Renal pelvis (tissue), 12 donors: ENCODE measurements at places on chromosomes 6 and 20. TPM values are rescaled to one million over a fixed set of nuclear protein-coding genes. Genes with fewer than 3 reads are reported as not detected.
A peak's percentile ranks its signal among the peaks of the same experiment; 100 is the strongest.

DNA sequence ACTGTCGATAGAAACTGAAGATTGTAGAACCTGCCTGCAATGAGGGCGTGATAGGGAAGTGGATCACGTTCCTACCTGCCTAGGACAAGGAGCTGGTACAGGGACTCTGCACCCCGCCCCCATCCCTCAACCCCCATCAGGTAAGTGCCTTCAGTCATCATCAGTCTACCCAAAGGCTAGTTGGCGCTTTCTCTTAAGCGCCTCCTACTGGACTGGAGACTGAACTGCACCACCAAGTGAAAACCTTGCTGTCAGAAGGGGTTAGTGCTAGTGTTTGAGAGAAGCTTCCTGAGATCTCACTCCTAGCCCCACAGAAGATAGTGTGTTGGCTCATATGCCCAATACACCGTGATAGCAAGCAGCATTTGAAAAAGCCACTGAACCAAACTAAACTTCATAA, 706.5 kb upstream of the MAN1A1 start:
- no peak for DNase-seq

DNA sequence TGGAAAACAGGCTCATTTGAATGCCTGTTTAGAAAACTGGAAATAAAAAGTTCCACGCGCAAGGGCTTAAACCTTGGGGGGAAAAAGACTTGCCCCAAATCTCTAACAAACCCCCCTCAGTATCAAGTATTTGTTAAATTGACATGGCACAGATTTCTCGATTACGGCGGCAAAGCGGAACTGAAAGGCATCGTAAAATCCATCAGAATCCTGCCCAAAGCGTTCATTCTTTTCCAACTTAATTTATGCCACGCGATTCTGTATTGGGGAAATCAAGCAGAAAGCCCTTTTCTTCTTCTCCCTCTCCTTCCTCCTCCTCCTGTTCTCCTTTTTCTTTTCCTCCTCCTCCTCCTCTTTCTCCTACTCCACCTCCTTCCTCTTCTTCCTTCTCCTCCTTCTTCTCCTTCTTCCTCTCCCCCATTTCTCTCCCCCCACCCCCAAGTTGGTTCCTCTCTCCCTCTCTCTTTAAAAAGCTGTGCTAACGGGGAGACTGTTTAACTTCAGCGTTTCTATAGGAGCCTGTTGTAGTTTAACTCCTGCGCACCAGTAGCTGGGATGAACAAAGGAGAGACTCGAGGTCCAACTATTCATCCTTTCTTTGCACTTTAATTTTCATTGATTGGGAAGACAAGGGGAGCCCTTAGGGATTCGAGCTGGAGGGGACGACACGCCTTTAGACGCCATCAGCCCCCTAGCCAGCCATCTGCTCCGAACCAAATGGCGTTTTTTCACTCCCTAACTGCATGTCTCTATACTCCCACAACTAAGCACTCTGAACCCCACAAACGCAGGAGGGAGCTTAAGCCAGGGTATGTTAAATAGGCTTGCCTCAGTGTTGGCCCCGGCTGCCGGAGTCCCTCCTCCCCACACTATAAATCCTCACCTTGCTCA, 2.7 kb upstream of the DLL1 start:
- no peak for DNase-seq

DNA sequence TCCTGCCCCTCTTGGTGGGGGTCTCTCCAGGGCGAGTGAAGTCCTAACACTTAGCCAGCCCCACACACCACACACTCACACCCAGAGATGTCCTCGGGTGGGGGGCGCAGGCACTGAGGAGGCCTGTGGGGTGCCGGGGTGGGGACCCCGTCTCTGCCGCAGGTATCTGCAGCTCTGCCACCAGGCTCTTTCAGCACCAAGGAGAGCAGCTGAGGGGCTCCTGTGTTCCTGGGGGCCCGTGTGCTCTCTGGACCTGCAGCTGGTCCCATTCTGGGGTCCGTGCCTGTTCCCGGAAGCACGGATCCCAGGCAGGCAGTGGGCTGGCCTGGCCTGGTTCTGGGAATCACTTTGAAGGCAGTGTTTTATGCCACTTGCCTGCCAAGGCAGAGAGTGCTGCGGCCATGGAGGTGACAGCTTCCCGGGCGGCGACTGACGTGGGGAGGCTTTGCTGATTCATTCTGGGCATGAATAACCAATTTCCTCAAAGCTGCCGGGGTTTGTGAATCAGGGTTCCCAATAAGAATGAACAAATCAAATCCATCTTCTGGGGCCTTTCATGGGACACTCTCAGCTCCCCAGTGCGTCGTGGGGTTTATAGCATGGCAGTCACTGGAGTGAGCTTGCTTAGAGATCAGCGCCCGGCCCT, 54.4 kb upstream of the SLCO4A1 start:
- peak; percentile 65 for DNase-seq

DNA sequence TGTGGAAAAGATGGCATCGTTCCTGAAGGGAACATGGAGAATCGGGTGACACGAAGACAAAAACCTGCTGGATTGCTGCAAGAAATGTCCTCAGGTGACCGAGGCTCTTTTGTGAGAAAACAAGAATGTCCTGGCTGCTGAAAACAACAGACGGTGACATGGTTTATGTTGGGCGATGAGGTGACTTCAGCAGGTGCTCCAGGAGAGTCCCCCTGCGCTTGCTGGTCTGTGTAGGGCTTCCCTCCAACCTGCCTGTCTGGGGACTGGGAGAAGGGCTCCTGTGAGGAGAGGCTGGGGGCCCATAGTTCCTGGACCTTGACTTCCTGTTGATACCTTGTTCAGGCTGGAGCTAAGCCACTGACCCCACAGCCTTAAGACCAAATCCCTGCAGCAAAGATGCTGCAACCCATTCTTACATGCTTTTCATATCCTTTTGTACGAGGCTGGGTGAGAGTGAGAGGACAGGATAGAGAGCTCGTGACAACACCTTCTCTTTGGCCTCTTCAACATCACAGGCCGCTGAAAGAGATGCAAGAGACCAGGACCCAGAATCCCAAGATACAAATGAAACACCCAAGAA, 134.8 kb downstream of the CD83 start:
- DNase-seq: no peak

- DNase-seq: no peak
These were observed 13.8 kb downstream of the ATXN1 start for GRCh38 chr6:16747232-16748024.

- peak; percentile 76 for DNase-seq
These were observed 95.5 kb upstream of the SCGN start for GRCh38 chr6:25556516-25556915.

DNA sequence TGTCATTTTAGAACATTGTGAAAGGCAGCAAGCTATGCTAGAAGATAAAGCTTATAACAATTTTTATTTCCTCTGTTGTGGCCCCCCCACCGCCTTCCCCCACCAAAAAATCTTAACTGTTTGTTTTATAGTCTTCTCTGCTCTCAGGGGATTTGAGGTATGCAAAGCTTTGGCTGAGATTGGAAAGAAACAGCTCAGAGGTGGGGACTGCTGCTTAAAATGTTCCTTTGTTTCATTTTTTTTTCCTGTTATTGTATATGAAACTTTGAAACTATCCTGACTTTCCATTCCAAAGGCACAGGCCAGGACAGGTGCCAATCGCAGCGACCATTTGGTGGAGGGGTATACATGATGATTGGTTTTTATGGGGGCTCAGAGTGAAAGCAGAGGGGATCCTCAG, 114.7 kb upstream of the PHACTR1 start:
- DNase-seq: no peak

- no peak for DNase-seq
These were observed 6.3 kb downstream of the ZMYND8 start for GRCh38 chr20:47350181-47350550.

DNA sequence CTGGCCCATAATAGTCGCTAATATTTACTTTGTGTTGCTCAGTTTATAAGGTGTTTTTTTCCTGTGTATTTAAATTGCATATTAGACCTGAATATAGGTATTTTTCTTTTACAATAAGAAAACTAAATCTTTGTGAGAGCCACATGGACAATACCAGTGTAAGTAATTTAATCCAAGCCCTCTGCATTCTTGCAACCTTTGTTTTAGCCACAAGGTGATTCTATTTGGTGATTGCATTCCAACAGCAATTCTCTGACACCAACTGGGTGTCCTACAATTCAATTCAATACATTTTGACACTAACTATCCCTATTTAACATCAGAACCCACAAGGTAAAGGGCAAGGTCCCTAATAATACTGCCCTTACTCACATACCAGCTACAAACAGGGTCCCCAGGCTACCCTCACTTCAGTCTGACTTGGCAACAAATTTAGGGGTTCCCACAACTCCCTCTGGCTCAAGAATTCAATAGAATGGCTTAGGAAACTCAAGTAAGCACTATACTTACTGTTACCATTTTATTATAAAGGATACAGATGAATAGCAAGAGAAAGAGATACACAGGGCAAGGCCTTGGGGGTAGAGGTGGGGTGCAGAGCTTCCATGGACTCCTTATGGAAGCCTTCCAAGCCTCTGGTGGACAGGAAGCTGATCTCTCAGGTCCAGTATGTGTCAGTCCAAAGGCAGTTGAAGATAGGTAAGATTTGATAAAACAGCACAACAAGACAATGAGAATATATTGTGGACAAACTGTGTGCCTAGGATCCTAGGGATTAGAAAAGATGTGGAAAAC, 169.3 kb downstream of the CD83 start:
- no peak for DNase-seq

DNA sequence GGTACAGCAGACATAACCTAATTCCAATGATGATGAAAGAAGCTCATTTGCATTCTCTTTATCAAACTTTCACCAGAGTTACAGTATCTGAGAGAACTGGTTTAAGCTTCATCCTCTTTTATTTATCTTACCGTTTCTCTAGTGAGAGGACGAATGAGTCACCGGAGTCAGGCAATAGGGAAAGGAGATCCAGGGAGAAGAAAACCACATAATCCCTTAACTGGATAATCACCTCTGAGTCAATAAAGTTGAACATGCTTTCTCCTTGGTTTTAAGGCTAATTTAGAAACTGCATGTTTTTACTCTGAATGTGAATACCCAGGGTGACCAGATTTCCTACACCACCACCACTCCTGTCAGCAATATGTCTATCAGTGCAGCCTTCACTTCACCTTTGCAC, 313.7 kb upstream of the TBX18 start:
- no peak for DNase-seq

GRCh38 chr6:2507521-2508037, 243.1 kb downstream of the MYLK4 start:
- DNase-seq: no peak

DNA sequence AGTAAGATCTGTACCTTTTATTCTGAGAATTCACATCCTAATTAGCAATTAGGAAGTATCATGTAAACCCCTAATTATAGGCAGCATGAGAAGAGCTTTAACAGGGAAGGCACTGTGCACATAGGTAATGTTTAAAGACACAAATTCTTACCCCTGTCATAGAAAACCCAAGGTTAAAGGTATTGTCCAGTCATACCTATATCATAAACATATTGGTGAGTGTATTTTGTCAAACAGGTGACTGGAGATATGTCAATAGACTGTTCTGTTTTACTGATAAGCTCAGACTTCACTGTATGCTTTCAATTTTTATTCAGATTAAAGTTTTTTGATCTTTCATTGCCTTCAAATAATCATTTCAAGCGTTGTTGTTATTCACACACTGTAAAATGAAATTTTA, 43.8 kb downstream of the LGSN start:
- no peak for DNase-seq

DNA sequence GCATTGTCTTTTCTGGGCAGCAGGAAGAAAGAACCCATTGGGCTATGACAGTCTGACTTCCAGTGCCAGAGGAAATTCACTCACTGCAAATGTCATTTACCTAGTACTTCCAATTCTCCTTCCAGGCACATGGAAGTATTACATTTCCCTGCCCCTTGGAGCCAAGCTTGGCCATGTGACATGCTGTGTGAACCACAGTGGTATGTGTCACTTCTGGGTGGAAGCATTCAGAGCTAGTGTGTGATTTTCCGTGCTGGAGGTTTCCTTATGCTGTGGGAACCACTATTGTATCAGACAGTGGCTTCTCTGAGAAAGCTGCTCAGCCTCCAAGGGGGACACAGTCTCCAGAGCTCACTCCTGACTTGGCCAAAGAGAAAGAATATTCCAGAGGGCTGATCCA, 387.6 kb downstream of the CDC5L start:
- no peak for DNase-seq

DNA sequence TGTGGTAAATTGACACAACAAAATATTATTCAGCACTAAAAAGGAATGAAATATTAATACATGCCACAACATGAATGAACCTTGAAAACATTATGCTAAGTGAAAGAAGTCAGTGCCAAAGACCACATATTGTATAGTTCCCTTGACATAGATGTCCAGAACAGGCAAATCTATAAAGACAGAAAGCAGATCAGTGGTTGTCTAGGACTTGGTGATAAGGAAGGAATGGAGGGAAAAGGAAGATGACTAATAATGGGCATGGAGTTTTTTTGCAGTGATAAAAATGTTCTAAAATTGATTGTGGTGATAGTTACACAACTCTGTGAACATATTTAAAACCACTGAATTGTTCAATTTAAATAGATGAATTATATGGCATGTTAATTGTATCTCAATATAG, 32.5 kb downstream of the TBX18 start:
- no peak for DNase-seq

DNA sequence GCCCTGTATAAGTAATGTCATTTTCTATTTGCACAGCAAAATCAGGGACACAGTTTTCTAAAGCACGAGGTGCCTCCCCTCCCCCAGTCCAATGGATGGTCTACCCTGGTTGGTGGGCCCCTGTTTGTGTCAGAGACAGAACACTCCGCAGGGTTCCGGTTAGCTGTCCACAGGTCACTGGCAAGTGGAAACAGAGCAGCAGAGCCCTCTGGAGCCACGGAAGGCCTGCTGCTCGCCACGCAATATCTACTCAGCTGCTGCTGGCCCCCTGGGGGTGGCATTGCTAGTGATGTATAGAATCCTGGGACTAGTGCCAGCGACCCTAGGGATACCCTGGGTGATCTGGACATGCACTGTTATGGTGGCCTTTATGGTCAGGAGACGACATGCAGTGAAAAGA, 50.4 kb downstream of the RIN2 start:
- DNase-seq: no peak

DNA sequence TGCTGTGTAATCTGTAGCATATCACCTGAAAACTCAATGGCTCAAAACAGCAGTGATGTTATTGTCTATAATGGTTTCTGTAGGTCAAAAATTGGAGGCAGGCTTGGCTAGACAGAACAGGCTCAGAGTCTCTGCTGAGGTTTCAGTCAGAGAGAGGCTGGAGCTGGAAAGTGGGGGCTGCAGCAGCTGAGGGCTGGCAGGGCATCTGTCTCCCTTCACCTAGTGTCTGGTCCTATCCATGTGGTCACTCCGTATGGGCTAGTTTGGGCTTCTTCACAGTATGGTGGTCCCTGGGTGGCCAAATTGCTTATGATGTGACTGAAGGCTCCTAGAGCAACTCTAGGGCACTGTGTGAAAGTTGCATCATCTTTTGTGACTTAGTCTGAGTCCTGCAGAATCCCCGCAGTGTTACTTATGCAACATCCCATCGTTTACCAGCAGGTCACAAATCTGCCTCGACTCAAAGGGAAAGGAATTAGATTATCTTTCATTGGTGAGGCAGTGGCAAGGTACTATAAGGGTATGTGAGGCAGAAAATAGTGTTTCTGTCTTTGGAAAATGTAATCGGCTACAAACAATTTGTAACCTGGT, 497.0 kb downstream of the EPHA7 start:
- no peak for DNase-seq

GRCh38 chr6:92364948-92365541, 1054.3 kb downstream of the EPHA7 start:
- DNase-seq: no peak

Gene SOBP
- polyA plus RNA-seq: 12.6 TPM

Gene WFDC5
- not detected for polyA plus RNA-seq

Gene PRSS35
- 41.0 TPM for polyA plus RNA-seq

Gene PSMF1
- polyA plus RNA-seq: 134 TPM

Gene SLC17A1
- 36.0 TPM for polyA plus RNA-seq
